ENCODE measurements at places on chromosomes 7 and 10. TPM values are rescaled to one million over a fixed set of nuclear protein-coding genes. Genes with fewer than 3 reads are reported as not detected.

DNA sequence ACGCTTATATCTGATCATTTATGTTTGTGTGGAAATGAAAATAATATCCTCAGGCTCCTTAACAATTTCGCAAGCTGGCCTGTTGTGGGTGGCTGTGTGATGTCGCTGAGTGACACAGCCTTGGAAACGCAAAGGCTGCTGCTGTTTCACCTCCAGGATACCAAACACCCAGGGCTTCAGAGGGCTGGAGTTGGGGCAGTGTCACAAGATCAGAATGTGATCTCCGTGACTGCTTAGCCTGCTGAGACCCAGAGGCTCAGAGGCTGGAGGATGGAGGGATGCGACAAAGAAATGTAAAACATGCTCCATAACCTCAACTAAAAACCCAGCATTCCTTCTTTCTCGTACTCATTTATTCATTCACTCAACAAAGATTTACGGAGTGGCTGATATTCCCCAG lies 37.2 kb upstream of the BMPER start:
- DNase-seq, result no peak

DNA sequence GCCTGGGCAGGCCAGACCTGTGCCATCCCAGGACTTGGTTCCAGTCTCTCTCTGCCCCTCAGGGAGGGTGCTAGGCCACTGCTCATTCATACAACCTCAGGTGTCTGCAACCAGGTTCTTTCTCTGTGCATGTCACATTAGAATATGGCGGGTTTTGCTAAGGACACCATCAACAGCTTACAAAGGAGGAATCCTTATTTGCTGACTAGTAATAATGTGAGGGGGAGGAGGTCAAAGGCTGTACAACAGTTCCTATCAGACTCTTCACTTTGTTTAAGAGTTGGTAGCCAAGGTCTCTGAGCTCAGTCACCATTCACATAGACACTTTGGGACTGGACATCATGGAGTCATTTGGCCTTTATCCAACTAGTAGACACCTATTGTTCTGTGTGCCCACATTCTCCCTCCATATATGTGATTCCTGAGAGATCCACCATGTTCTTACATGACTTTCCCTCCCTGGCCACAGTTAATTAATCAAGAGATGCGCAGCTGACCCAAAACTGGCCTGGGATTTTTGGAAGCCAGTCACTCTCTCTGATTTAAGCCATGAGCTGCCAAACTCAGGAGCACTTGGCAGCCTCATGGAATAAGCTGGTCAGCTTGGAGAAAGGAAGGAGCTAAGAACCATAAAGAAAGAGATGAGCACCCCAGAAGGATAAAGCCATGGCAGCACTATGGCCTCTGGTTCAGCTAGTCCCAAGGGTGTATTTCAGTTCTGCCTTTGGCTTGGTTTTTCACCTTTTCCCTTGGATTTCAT lies 51.2 kb downstream of the DPCD start:
- DNase-seq, result no peak

- no peak for DNase-seq
Measured at GRCh38 chr10:15796098-15796759, 64.1 kb downstream of the MINDY3 start.

- DNase-seq, result no peak
Measured at GRCh38 chr7:123022576-123022975, 27.1 kb upstream of the TAS2R16 start.

GRCh38 chr7:69708857-69709256 lies 110.6 kb downstream of the AUTS2 start:
- DNase-seq, result no peak

DNA sequence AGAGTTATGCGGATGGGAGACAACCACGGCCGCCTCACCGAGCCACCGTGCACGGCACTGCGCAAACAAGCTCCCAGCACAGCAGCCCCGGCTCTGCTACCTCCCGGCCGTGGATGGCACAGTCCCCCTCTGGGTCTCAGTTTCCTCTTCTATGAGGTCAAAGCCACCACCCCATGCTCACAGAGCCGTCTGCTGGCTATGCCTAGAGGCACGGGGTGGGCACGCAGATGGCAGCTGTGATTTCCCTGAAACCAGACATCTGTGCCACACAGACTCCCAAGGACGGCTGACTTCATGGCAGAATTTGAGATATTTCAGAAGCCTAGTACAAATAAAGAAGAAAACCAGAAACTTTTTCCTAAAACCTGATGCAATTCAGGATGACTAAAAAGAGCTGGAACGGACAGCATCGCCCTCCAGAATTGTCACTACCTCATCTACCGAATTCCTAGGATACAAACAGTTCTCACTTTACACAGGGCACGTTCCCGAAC lies 73.2 kb downstream of the AMZ1 start:
- no peak for DNase-seq

- DNase-seq, result no peak
Measured at GRCh38 chr10:61701706-61702105, 39.0 kb downstream of the CABCOCO1 start.

- DNase-seq, result no peak
Measured at GRCh38 chr10:45144326-45145070, 143.8 kb downstream of the ZNF22 start.

- DNase-seq, result no peak
Measured at GRCh38 chr10:10527861-10528562, 489.7 kb upstream of the CELF2 start.

DNA sequence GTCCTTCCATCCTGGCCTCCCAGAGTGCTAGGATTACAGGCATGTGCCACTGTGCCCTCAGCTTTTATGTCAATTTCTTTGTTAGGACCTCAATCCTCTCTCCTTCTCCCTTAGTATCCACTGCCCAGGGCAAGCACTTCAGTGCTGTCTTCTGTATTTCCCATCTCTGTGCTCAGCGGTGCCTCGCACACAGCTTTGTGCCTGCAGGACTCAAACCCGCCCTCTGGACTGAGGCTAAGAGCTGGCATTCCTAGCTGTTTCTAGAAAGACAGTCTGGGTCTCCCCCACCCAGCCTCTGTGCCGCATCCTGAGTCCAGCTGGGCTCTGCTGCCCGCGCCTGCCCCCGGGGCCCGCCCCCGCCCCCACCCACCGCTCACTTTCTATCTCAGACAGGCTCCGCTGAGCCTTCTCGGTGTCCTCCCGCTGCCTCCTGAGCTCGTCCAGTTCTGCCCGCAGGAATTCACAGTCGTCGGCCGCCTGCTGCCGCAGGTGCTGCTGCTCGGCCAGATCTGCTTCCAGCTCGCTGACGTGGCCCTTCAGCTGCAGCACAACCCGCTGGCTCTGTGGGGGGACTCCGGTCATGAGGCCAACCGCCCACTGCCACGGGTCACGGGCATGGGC lies 67.3 kb downstream of the SPDYE5 start:
- no peak for DNase-seq

DNA sequence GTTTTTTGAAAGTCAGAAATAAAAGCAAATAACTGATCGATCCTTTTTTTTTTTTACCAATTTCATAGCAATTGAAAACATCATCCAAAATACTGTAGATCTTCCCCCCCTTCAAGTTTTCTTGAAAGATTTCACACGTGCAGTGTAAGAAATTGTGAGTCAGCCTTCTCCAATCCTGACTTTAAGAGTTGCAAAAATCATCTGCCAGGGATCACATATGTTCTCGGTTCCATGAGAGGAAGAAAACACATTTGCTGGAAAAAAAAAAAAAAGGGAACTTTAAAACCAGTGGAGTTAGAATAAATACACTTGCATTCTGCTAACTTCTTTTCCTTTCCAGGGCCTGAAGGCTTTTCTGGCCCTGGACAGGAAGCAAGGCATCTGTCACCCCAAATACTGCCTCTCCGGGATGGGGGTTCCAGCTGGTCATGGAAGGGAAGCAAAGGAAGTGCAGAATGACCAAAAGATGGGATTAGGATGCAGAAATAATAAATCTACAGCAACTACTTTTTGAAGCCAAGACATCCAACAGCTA lies 198.4 kb upstream of the KIAA1217 start:
- no peak for DNase-seq

DNA sequence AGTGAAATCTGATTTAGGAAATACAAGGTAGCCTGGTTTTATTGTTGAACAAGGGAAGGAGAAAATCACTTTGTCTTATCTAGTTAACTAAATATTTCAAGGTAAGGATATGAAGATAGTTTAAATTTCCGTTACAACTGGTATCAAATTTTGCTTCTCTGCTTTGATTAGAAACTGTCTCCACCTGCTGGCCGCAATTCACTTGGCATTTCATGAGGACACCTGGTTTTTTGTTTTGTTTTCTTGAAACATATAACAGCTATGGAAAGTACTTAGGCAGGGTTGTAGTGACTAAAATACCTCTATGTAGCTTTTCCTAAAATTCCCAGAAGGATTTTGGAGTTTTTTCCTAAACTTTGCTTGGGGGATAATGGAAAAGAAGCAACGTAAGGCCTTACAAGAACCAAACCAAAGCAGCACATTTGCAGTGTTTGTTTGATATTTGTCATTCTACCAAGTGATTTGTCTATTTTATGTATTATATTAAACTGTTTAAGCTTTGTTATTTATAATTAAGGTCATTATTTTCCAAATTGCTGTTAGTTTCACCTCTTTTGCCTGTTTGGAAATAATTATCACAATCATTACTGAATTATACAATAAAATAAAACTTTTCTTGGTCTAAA lies 73.6 kb downstream of the AHCYL2 start:
- DNase-seq, result peak; percentile 68

- DNase-seq, result no peak
Measured at GRCh38 chr7:151565541-151565940, 45.8 kb upstream of the RHEB start.

DNA sequence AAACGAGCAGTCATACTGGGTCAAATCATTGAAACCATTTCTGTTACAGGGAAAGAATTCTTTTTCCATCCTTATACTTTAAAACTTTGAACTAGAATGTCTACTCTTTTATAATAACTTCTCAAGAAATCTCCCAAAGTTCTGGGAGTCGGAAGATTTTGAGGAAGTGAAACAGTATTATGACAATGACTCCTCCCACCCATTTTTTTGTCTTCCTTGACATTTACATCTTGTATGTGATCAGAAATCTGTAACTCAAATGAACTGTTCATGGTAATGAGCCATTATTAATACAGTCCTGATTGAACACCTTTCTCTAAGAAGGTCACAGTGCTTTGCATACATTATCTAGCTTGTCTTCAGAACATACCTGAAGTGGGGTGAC lies 227.4 kb downstream of the CELF2 start:
- no peak for DNase-seq

- no peak for DNase-seq
Measured at GRCh38 chr10:47095848-47096612, 184.8 kb downstream of the PTPN20 start.

- no peak for DNase-seq
Measured at GRCh38 chr7:18540396-18540795, 44.8 kb downstream of the HDAC9 start.

DNA sequence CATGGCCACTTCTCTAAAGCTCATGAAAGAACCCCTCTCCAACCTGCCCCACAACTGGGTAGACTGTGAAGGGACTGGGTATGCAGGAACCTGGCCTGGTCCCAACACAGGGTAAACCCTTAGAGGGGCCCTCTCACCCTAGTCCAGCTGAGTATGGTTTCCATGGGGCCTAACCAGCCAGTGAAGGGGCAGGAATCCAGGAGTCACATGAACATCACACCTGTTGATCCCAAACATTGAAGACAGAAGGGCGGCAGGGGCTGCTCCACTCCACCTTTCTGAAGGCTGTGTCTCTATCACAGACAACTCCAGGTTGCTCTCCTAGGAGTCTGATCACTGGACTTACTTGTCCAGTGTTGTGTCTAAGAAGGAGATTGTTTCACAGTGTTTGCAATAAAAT lies 30.8 kb downstream of the GRID1 start:
- no peak for DNase-seq

DNA sequence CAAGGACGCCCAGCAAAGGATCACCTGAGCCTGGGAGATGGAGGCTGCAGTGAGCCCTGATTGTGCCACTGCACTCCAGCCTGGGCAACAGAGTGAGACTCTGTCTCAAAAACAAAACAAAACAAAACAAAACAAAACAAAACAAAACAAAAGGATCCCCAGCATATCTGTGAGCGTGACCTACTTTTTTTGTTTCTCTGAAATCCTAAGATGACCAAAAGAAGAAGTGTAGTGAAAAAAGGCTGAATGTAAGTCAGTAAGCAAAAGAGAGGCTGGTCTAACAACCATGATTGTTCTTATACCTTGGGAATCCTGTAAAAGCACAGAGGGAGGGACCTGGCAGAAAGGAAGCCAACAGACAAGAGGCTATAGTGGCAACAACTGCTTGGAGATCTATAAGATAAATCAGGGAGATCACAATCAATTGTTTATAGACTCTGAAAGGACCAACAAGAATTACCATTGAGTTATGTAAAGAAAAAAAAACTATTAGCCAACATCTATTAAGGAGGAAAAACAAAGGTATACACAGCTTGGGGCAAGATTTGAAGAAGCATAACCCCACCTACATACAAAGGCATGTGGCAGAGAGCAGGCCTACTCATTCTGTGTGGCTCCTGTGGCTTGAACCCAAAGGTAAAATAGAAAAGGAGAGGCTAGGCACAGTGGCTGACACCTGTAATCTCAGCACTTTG lies 255.2 kb upstream of the KLF14 start:
- DNase-seq, result no peak

- DNase-seq, result no peak
Measured at GRCh38 chr10:58352956-58353610, 18.3 kb downstream of the UBE2D1 start.

GRCh38 chr7:7568553-7568952 lies 1.9 kb downstream of the MIOS start:
- DNase-seq, result no peak

- no peak for DNase-seq
Measured at GRCh38 chr7:1219498-1219897, 13.2 kb upstream of the UNCX start.

DNA sequence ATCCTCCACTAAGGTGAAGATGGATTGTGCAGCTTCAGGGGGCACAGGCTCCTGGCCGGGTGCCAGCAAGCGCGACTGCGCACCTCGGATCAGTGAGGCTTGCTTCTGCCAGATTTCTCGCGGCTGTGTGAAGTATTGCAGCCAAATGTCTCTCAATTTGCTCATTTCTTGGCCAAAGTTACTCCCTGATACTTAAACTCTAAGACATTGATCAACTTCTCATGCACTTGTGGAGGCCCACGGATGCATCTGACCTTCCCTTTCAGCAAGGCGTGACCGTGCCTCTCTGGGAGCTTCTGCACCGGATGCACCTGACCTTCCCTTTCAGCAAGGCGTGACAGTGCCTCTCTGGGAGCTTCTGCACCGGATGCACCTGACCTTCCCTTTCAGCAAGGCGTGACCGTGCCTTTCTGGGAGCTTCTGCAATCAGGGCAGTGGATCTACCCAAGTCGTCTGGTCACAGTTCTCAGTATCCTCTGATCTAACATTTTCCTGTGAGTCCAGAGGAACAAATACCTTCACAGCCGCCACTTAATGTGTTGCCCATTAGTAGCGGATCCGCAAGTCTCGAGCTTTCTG lies 248.3 kb downstream of the ADARB2 start:
- DNase-seq, result no peak

CTBP2 gene
- 179 TPM for total RNA-seq

PROSER2 gene
- 0.70 TPM for total RNA-seq

CALML5 gene
- not detected for total RNA-seq

CADPS2 gene
- not detected for total RNA-seq

PDZD7 gene
- total RNA-seq, result 0.35 TPM

GRM3 gene
- total RNA-seq, result not detected

APBB1IP gene
- 119 TPM for total RNA-seq

FAM25A gene
- total RNA-seq, result not detected

IGF2BP3 gene
- total RNA-seq, result not detected

AGAP9 gene
- total RNA-seq, result 8.7 TPM

NEUROG3 gene
- total RNA-seq, result not detected

CCDC7 gene
- total RNA-seq, result 51.1 TPM

AGR2 gene
- not detected for total RNA-seq

PSD gene
- total RNA-seq, result 2.4 TPM

HMX3 gene
- total RNA-seq, result not detected

SUN3 gene
- total RNA-seq, result not detected

DPYSL4 gene
- 1.0 TPM for total RNA-seq

LIPK gene
- total RNA-seq, result not detected

WDFY4 gene
- total RNA-seq, result 1.7 TPM

GPR26 gene
- not detected for total RNA-seq
